ENCODE measurements at places on chromosomes 12 and 14. TPM values are rescaled to one million over a fixed set of nuclear protein-coding genes. Genes with fewer than 3 reads are reported as not detected.

GRCh38 chr14:100823413-100824080, 2.4 kb upstream of the MEG3 start:
- no peak overlapping the region for H3K4me3 ChIP-seq
- peaks cover 2% of the 10 kb centered on the region for H3K4me1 ChIP-seq
- DNase-seq, result no peak
- no peak overlapping the region for H3K27ac ChIP-seq

- H3K4me3 ChIP-seq, result no peak overlapping the region
- peak overlapping the region; percentile 71 for H3K27ac ChIP-seq
- no peaks in the 10 kb centered on the region for H3K36me3 ChIP-seq
Observed at GRCh38 chr14:92751819-92752218, 3.4 kb upstream of the LGMN start.

DNA sequence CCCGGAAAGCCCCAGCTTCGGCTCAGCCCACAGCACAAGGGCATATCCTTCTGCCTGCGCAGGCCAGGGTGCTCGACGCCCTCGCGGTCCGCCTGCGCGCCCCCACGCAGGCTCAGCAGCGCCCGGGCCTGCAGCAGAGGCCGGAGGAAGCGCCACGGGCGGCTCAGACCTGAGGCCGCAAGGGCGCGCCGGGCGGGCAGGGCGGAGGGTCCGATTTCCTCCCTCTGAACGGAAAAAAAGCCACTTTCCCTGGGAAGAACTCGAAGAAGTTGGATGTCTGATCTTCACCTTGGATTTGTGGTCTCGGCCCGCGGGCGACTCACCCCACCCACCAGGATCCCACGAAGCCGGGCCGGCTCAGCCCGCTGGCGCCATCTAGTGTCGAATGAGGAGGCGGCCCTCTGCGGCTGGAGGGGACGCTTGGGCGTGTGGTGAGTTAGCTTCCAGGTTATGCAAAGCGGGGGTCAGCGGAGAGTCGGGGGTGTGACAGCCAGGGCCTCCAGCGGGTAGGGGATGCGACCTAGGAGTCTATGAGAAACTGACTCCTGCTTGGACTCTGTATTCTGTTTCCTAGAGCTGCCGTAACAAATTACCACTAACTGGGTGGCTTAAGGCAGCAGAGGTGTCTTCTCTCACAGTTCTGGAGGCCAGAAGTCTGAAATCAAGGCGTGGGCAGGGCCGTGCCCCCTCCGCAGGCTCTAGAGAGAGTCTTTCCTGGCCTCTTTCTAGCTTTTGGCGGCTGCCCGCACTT, 40.0 kb upstream of the SRSF5 start:
- no peak overlapping the region for H3K27ac ChIP-seq
- peaks cover 4% of the 10 kb centered on the region for H3K4me1 ChIP-seq
- H3K4me3 ChIP-seq, result peak overlapping the region; percentile 39
- peak; percentile 87 for DNase-seq

GRCh38 chr12:93567174-93567573, 5.3 kb upstream of the SOCS2 start:
- no peaks in the 10 kb centered on the region for H3K27me3 ChIP-seq
- H3K27ac ChIP-seq, result no peak overlapping the region
- H3K4me3 ChIP-seq, result no peak overlapping the region
- H3K36me3 ChIP-seq, result no peaks in the 10 kb centered on the region
- no peak for DNase-seq

DNA sequence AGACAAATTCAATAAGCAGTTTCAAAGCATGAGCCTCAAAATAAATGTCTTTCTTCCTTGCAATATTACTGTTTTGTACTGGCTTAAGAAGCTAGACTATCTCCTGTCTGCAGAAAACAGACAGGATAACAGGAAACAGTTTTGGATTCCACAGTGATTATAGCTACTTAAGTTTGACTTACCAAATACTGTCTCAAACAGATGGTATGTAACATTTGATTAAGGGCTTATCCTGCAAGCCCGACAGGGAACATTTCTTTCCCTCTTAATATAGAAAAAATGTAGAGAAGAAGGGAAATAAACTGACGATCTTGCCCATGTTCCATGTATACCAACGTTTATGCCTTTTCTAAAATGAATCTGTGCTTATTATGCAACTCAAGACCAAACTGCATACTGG, 179.9 kb upstream of the EEA1 start:
- no peak overlapping the region for H3K4me3 ChIP-seq
- H3K36me3 ChIP-seq, result no peaks in the 10 kb centered on the region
- peak overlapping the region; percentile 81 for H3K27ac ChIP-seq
- DNase-seq, result no peak

DNA sequence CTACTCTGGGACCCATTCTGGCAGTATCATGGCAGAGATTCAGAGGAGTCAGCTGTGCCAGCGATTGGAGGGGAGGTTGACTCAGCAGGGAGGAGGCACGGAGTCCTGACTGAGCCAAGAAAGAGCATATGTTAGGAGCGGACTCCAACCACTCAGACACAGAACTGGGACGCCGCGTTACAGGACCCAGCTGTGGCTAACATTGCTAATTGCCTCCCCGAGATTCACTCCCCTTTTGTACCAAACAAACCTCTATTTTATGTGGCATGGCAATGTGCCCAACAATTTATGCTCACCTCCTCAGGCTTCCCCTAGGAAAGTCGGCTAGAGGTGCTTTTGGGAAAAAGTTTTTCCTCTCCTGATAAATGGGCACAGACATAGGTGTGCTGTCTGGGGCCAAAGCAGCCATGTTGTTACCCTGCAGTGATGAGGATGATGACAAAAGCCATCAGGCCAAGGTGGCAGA, 15.2 kb upstream of the CLIP1 start:
- H3K27me3 ChIP-seq, result no peaks in the 10 kb centered on the region
- no peak overlapping the region for H3K27ac ChIP-seq
- no peaks in the 10 kb centered on the region for H3K36me3 ChIP-seq
- DNase-seq, result peak; percentile 67
- H3K4me3 ChIP-seq, result no peak overlapping the region

PELI2 gene
- total RNA-seq, result 28.7 TPM

DNA sequence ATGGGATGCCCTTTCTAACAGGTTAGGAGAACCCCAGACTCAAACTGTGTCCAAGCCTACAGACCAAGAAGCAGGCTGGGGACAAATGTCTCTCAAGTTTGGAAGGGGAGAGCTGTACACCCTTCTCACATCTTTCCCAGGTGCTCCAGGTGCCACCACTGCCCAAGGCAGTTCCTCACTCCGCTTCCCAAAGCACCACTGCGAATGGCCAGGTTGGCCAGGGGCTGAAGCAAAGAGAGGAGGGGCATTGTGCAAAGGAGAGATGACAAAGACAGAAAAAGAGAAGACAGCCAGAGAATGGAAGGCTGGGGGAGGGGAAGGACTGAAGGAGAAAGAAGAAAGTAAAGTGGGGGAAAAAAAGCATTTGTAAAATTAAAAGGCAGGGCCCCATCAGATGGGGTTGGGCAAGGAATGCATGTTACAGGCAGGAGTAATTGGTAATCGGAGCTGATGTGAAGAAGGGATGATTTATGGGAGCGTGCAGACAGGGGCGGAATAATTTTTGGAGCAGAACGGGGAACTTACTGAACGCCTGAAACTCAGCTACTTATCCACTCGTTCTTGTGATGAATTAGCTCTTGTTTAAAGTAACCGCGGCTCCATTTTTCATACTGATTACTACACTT, 165.8 kb downstream of the ESRRB start:
- H3K27me3 ChIP-seq, result no peaks in the 10 kb centered on the region
- no peaks in the 10 kb centered on the region for H3K4me1 ChIP-seq
- DNase-seq, result no peak

DNA sequence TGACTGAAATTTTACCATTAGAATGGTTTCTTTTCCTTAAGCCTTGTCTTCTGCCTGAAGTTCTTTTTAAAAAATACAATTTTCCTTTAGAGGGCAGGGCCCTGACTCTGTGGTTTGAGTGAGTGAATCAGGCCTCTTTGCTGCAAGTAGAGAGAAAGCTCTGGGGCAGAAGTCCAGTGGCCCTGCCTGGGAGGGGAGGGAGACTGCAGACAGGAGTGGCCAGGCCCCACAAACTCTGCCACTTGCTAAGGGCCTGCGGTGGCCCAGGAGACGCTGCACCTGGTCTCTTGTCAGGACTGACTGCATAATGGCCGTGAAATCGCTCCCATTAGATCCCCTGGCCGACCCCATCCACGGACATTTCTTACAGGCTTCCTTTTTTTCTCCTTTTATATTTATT, 25.5 kb downstream of the TSPAN11 start:
- DNase-seq, result no peak
- H3K4me1 ChIP-seq, result no peaks in the 10 kb centered on the region
- no peaks in the 10 kb centered on the region for H3K27me3 ChIP-seq
- H3K27ac ChIP-seq, result no peak overlapping the region
- no peak overlapping the region for H3K4me3 ChIP-seq
- no peaks in the 10 kb centered on the region for H3K36me3 ChIP-seq

DNA sequence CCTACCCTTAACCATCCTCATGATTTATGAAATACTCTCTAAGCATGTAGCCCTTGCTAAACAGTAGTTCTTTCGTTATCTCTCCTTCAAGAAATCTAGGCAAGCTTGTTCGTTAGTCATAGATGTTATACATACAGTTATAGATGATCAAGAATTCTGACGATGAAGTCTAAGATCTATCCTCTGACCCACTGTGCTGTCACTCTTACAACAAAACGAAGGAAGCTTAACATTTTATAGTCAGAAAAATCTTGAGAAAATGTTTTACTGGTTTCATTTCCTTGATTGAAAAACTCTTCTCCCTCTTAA, 68.9 kb downstream of the SPPL3 start:
- peaks cover 4% of the 10 kb centered on the region for H3K4me1 ChIP-seq
- H3K36me3 ChIP-seq, result no peaks in the 10 kb centered on the region
- no peak for DNase-seq

All from ovary (tissue), 10 donors.